OCI-M1 (cell line): ENCODE measurements at places on chromosomes 4 and X.
A peak's percentile ranks its signal among the peaks of the same experiment; 100 is the strongest.

- DNase-seq, result peak; percentile 65
Observed at GRCh38 chr4:101527188-101527587, 179.9 kb upstream of the PPP3CA start.

DNA sequence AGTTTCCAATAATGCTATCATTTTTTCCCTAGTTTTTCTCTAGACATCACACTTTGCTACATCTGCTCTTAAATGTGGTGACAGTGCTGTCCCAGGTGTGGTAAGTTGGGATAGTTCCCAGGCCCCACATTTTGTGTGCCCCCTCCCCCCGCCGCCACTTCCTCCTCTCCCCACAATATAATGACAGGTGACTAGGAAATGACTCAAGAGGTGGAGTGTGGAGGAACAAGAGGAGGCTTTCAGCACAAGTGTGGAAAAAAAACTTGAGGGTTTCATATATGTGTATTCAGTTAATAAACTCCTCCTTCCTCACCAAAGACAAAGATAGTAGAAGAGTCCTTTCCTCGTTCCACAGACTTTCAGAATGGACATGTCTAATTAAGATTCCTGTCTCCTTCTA lies 18.3 kb upstream of the IL21 start:
- no peak for DNase-seq

DNA sequence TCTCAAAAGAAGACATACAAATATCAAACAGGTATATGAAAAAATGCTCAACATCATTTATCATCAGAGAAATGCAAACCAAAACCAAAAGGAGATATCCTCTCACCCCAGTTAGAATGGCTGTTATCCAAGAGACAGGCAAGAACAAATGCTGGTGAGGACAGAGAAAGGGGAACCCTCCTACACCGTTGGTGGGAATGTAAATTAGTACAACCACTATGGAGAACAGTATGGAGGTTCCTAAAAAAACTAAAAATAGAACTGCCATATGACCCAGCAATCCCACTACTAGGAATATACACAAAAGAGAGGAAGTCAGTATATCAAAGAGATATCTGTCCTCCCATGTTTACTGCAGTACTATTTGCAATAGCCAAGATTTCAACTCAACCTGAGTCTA lies 83.5 kb downstream of the CDS1 start:
- DNase-seq, result peak; percentile 28

DNA sequence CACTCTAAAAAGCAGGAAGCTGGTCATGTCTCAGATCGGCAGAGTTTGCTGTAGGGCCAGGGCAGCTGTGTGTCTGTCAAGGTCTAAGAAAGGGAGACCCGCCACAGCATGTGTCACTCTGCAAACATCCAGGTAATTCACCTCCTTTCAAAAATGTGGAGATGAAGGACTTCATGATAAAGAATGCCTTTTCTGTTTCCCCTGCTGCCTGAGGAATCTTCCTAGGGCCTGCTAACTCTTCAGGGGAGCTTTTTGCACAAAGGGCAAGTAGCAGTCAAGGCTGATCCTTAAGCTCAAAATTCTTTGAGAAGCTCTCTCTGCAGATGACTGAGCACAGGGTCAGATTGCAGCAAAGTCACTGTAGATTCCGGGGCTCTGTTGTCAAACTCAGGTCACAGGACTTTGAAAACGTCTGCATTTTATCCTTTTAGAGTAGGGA lies 21.1 kb downstream of the RASL11B start:
- no peak for DNase-seq

GRCh38 chr4:146333187-146333894 lies 119.0 kb downstream of the REELD1 start:
- peak; percentile 79 for DNase-seq

- DNase-seq, result no peak
Observed at GRCh38 chrX:16022580-16023200, 100.7 kb upstream of the GRPR start.

DNA sequence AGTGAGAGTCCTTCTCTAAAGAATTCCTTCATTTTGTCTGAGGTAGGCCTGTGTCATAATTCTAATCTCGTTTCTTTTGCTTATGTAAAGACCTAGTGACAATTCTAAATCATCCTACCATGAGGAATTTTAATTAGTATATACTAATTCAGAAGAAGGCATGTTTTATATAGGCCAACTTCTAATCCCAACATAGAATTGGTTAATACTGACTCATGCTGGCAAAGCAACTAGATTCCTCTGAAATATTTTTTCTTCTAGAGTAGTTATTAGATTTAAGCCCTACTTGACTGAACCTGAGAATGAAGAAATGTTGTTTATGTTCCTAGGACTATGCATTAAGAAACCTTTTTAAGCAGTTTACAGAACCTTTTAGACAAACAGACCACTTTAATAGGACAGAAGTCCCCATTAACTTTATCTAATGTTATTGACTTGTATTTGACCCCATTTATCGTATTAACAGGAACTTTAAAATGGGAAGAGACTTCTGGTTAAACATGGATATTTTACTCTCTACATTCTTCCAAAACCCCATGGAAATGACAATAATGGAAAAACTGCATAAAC lies 56.1 kb upstream of the EIF1AX start:
- no peak for DNase-seq

GRCh38 chrX:110741213-110741796 lies 54.3 kb downstream of the CHRDL1 start:
- DNase-seq, result no peak

GRCh38 chr4:54447304-54447703 lies 210.5 kb upstream of the KIT start:
- no peak for DNase-seq

GRCh38 chr4:89957046-89957926 lies 62.6 kb downstream of the MMRN1 start:
- DNase-seq, result no peak

DNA sequence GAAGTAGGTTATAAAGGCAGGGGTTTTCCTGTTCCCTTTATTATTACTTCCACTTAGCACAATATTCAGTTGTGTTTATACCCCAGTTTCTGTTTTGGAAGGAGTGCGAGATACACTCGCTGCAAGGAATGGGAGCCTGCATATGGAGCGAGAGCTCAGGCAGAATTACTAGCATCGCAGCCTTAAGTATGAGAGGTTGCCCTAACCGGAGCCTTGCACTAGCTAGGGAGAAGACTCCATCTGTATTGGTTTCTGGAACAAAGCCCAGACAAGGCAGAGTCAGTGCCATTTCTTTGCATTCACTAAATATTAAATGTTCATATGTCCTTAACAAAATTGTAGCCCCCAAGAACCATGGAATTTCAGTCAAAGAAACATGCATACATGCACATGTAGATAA lies 6.2 kb upstream of the DCTD start:
- DNase-seq, result no peak

DNA sequence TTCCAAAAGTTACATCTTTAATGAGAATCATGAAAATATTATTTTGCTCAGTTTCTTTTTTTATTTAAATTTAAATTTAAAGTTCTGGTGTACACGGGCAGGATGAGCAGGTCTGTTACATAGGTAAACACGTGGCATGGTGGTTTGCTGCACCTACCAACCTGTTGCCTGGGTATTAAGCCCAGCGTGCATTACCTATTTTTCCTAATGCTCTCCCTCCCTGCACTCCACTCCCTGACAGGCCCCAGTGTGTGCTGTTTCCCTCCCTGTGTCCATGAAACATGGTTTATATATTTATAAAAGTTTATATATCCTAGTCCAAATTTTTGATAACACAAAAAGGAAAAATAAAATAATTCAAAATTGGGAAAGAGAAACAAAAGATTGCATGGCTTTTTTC lies 4.0 kb downstream of the AFP start:
- DNase-seq, result no peak

DNA sequence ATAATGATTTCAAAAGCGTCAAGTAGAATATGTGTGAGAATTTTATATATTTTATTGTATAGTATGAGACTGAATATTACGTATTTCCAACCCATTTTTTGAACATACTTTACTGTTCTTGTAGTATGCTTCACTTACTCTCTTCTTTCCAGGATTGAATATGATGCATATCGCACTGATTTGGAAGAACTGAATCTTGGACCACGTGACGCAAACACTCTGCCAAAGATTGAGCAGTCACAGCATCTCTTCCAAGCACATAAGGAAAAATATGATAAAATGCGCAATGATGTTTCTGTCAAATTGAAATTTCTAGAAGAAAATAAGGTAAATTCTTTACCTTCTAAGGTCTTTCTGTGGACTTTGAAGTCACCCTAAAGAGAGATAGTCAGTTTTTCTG lies 48.1 kb upstream of the FHDC1 start:
- DNase-seq, result no peak

GRCh38 chrX:39163581-39164126 lies 362.4 kb downstream of the MID1IP1 start:
- no peak for DNase-seq
